Aorta (tissue), 5 donors: ENCODE measurements at places on chromosomes 13 and 19. TPM values are rescaled to one million over a fixed set of nuclear protein-coding genes. Genes with fewer than 3 reads are reported as not detected.

Gene TMEM145
- not detected for total RNA-seq

- no peak for DNase-seq
Observed at GRCh38 chr19:54047616-54048015, 16.1 kb downstream of the VSTM1 start.

- DNase-seq: no peak
Observed at GRCh38 chr19:30344446-30345425, 27.4 kb upstream of the ZNF536 start.

- DNase-seq: no peak
Observed at GRCh38 chr19:42487032-42487797, 41.1 kb downstream of the CEACAM1 start.

Gene PRKCG
- not detected for total RNA-seq

DNA sequence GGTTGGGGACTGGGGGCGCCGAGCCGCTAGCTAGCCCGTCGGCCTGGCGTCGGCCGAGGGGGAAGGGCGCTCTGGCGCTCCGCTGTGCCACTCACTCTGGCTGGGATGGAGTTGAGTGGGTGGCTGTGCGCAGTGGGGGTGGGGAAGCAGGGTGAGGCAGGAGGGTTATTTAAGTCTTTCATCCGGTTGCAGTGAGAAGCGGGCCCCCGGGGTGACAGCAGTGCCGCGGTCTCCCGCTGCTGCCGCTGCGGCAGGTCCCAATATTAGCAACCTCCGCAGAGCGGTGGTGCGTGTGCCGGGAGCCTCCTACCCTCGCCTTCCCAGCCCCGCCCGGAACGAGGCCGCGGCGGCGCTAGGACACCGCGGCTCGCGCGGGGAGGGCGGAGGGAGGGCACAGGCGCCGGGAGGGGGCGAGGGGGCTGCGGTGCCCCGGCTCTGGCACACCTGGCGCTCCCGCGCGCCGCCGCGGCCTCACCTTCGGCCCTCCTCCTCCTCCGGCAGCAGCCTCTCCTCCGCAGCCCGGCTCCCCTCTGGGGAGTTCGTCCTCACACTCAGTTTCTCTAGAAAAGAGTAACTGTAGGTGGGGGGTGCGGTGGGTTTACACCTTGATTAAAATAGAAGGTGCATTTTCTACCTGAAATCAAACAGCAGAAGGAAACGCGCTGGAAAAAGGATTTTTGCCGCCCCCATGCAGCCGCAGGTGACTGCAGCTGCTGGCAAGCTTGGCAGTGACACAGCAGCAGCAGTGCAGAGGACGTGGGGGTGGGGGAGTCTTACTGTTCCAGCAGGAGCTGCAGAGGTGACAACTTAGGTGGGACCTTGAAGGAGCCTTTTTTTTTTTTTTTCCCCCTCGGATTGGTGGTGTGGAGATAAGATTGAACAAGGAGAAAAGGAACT, 4.5 kb downstream of the FGF9 start:
- DNase-seq: peak; percentile 46

GRCh38 chr19:54606891-54607784, 13.7 kb downstream of the LILRA1 start:
- DNase-seq: no peak

GRCh38 chr19:9013988-9014387, 3.8 kb upstream of the MUC16 start:
- no peak for DNase-seq

Gene ZNF497
- 0.87 TPM for total RNA-seq

DNA sequence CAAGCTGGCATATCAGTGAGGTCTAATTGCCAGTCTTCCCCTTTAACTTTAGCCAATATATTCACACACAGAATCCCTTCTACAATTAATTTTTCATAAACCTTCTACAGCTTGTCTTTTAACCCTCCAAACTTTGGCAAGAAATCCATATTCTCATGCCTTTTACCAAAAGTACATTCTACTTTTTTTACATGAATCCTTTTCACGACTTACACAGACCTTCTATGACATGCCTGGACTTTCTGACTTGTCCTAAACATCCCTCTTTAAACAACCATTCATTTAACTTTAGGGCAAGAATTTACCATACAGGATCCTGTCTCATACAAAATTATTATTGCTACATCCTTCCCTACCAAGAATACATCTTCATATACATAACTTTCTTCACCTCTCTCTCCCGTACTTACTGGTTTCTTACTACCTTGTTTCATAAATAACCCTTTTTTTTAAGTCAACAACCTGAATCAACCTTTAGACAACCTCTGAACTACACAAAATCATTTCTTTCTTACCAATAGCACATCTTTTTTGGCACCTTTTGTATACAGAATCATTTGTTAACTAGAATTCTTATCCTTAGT, 23.5 kb downstream of the ZNF544 start:
- no peak for DNase-seq

DNA sequence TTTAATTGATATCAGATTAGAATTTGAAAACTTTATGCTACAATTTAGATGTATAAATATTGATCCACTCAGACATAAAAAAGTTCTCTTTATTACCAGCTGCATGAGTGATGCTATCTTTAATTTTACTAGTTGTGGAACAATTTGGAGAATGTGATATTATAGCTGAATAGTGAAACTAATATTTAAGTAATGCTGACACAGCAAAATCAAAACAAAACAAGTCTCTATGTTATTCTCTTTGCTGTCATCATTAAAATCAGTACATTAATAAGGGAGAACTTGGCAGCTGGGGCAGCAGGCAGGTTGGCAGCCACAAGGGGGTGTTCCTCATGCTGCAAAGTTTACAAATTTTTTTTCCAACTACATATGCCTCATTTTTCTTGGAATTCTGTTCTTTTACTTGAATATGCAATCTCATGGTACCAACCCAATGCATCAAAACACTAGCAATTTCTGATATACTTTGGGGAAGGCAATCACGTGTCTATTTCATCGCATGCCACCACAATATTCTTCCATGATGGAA, 585.3 kb downstream of the FGF9 start:
- no peak for DNase-seq

GRCh38 chr13:113874579-113875428, 10.9 kb upstream of the GAS6 start:
- no peak for DNase-seq

Gene PDX1
- total RNA-seq: not detected

Gene IRS2
- total RNA-seq: 15.8 TPM
